Esophagus squamous epithelium (tissue), 5 donors: ENCODE measurements at places on chromosomes 16 and 17.

DNA sequence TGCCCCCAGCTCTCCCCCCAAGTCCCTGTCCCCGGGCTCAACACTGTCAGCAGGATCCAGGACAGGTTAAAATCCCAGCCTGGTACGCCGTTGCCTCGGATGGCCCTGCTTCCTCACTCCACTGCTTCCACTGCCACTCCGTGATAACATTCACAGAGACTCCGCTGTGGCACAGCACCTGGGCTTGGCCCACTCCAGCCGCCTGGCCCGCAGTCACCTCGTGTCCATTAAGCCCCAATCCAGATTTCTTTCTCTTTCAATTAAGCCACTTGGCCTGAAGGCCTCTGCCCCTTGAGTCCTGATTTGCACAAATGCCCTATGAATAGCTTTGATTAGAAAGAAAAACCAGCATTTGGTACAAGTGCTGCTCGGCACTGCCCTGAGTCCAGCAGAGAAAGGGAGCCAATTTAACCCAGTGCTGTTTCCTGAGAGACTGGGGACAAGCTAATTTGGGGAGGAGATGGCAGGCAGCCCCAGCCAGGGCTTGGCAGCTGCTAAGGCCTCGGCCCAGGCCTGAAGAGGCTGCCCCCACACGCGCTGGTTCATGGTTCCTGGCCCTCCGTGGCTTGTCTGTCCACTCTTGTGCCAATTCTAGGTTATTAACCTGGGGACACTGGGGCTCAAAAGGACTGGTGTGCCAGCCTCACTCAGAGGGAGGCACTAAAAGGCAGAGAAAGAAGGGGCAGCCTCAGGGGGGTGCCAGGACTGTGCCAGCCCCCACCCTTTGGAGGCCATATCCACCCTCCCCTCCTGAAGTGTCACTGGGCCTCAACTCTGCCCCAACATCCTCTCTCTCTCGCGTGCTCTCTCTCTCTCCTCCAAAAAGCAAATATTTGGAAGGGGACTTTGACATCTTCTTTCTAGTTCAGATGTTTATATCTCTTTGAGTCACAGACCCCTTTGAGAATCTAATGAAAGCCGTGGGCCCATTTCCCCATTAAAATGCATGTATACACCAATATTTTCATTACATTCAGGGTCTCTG is 29.8 kb upstream of the SPPL2C start:
- no peak for DNase-seq

DNA sequence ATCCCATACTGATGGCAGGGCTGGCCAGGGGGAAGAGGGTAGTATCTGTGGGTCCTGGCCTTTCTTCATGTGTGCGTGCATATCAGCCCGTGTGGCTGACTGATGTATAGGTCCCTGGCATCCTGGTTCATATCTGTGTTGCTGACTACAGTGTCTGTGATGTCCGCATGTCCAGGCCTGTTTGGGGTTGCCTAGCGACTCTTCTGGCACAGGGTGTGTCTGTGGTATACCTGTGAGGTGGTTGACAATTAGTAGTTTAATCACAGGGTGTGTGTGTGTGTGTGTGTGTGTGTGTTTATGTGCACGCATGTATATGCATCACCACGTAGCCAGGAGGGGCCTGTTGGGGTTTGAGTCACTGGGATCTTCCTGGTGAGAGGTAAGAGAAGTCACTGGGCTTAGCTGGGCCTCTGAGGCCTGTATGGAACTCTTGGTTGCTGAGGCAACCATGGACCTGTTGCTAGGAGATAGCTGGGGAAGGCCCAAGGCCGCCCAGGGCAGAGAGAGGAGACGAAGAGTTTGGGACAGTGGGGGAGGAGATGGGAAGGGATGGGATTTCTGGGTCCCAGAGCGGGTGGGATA is 603 bp upstream of the TMEM95 start:
- no peak for DNase-seq

GRCh38 chr16:2840914-2841313 is 10.8 kb downstream of the ZG16B start:
- no peak for DNase-seq

GRCh38 chr17:48416971-48417370 is 13.0 kb downstream of the SKAP1 start:
- DNase-seq: no peak

DNA sequence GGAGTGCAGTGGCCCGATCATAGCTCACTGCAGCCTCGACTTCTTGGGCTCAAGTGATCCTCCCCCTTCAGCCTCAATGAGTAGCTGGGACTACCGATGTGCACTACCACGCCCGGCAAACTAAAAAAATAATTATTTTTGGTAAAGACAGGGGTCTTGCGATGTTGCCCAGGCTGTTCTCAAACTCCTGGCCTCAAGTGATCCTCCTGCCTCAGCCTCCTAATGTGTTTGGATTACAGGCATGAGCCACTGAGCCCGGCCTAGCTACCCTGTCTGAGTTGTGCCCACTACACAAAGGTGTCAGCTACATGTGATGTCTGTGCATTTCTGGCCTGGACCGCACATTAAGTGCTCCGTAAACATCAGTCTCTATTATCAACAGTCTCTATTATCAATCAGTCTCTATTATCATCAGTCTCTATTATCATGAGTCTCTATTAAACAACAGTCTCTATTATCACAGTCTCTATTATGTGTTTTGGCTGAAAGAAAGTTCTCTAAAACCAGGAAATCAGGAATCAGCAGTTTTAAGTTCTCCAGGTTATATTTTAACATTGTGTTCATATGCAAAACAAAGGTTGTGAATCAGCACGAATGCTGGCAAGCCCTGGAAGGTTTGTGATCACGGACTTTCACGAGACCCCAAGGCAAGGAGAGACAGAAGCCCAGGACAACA is 721 bp upstream of the WWOX start:
- no peak for DNase-seq

DNA sequence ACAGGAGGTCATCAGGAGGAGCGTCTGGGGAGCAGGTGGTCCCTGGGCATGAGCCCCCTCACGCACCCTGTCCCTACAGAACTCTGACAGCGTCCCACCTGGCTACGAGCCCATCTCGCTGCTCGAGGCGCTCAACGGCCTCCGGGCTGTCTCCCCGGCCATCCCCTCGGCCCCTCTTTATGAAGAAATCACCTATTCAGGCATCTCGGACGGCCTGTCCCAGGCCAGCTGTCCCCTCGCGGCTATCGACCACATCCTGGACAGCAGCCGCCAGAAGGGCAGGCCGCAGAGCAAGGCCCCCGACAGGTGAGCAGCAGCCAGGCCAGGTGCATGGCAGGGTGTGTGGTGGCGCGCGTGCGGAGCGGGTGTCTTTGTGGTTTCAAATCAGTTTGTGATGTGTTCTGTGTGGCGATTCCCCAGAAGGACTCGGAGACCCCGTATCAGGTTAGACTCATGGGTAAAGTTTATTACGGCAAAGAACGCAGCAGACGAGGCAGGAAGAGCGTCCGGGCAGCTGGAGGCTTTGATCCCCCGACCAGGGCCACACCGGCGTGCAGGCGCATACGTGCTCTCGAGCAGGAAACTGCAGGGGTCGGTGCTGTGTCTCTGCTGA is 11.8 kb upstream of the NUDT16L1 start:
- DNase-seq: no peak

- DNase-seq: no peak
Observed at GRCh38 chr17:68301438-68301959, 10.2 kb downstream of the ARSG start.

GRCh38 chr17:42026857-42027589 is 7.1 kb downstream of the NKIRAS2 start:
- DNase-seq: no peak

GRCh38 chr17:32831223-32831622 is 45.7 kb downstream of the MYO1D start:
- DNase-seq: no peak

DNA sequence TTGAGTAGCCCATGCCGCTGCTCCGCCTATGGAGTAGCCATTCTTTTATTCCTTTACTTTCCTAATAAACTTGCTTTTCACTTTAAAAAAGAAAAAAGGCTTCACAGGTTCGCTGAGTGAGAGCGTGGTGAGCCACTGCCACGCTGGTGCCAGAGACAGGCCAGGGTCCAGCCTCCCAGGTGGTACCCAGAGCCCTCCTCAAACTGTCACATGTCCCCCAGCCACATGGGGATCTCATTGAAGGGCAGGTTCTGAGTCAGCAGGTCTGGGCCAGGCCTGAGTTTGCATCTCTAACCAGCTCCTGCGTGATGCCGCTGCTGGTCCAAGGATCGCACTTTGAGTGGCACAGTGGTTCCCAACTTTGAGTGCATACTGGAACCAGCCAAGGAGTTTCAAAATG is 36.2 kb downstream of the RBFOX3 start:
- DNase-seq: no peak

GRCh38 chr16:56916571-56917403 is 15.2 kb upstream of the HERPUD1 start:
- no peak for DNase-seq

DNA sequence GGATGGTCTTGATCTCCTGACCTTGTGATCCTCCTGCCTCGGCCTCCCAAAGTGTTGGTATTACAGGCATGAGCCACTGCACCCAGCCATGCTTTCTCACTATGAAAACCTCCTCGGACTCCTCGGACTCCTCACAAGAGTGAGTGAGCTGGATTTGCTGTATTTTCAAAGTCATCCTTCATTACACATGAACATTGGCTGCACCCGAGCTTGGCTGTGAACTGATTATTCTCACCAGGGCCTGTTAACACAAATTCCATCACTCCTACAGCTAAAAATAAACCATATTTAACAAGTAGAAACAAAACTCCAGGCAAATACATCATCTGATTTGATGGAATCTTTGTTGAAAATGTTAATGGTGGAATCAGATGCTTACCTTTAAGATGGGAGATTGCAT is 50.3 kb downstream of the PITPNC1 start:
- no peak for DNase-seq

DNA sequence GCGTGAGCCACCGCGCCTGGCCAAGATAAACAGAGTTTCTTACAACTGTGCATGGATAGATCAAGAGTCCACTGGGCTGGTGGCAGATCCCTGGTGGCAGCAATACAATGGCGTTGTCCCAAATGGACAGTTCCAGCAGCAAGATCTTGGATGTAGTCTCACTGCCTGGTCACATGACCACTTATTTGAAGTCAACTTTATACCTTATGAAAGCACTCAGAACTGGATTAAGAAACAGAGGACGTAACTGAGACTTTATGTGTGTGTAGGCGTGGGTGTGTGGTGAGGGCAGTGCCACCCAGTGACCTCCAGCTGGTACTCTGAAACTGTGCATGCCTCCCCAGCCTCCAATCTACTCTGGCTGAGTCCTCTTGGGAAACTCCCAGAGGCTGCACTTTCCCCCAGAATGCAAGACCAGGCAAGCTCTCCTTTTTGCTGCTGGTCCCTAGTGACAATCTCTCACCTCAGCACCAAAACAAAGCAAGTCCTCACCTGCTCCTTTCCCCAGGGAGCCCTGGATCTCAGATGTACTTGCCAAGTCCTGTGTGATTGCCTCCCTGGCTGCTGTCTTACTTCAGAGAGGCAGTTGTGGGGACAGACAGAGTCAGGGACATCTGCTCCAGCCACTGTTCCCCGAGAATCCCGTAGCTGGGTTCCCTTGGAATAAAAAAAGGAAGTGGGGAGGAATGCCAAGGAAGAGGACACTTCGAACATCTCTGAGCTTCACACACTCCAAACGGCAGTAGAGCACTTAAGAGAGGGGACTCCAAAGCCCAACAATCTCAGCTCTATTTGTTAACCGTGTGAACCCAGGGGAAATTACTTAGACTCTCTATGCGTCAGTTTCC is 11.7 kb upstream of the ST6GALNAC2 start:
- no peak for DNase-seq

DNA sequence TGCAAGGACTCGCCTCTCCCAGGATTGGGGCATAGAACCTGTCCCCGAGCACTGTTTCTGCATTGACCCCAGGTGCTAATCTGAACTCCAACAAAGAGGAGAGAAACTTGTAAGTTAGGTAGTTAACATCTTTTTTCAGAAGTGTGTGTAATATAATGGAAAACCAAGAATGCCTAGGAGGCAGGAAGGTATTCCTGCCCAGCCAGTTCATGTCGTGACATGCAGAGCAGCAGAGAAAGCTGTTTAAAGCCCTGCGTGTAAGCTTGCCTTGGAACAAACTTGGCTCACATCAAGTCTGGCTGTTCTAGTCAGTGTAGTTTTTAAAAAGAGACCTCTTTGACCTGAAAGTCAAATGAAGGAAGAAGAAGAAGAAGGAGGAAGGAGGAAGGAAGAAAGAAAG is 2.1 kb upstream of the GNA13 start:
- no peak for DNase-seq

DNA sequence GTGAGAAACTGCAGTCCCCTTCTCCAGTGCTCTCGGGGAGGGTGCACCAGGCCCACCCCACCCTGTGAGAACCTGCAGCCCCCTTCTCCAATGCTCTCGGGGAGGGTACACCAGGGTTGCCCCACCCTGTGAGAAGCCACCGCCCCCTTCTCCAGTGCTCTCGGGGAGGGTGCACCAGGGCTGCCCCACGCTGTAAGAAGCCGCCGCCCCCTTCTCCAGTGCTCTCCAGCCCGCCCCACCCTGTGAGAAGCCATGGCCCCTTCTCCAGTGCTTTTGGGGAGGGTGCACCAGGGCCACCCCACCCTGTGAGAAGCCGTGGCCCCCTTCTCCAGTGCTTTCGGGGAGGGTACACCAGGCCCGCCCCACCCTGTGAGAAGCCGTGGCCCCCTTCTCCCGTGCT is 12.1 kb downstream of the SPATA33 start:
- DNase-seq: no peak

DNA sequence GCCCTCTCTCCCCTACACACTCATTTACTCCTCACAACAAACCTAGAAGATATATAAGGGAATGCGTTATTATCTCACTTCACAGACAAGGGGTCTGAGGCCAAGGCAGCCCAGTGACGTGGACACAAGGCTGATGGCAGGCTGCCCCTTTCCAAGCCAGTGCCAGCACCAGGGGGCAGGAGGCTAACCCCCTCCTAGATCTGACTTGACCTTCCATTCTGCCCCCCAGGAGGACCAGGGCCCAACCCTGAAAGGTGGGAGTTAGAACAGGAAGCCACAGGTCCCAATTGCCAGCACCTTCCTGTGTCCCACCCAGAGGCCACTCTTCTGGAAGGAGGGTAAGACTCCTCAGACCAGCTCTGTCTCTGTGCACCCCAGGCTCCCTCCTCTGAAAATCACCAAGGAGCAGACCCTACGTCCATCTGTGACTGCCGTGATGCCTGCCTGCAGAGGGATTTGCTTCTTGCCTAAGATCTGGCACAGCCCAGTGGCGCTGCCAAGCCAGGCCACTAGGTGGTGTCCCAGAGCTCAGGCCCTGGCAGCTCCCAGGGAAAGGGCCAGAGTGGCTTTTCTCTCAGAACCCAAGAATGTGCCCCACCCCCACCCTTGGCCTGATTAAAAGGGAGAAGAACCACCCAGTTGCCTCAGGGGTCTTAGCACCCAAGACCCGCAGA is 42.4 kb upstream of the MRPS23 start:
- peak; percentile 33 for DNase-seq

GRCh38 chr17:17915183-17915582 is 57.0 kb downstream of the TOM1L2 start:
- DNase-seq: no peak

DNA sequence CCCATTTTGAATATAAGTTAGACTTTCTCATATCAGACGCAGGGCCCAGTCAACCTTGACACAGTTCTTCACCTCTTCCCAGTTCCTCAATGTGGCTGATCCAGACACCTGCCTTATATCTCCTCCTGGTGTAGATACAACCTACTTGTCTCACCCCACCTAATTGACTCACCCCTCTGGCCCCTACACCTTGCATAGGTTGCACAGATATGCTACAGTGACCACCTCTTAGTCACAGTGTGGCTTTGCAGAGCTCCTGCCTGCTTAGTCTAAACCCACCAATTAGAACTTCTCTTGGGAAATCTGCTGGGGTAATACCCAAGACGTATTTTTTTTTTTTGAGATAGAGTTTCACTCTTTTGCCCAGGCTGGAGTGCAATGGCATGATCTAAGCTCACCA is 16.8 kb downstream of the CHP2 start:
- no peak for DNase-seq
